NCI-H774 (cell line): ENCODE measurements at places on chromosomes 4 and X.

DNA sequence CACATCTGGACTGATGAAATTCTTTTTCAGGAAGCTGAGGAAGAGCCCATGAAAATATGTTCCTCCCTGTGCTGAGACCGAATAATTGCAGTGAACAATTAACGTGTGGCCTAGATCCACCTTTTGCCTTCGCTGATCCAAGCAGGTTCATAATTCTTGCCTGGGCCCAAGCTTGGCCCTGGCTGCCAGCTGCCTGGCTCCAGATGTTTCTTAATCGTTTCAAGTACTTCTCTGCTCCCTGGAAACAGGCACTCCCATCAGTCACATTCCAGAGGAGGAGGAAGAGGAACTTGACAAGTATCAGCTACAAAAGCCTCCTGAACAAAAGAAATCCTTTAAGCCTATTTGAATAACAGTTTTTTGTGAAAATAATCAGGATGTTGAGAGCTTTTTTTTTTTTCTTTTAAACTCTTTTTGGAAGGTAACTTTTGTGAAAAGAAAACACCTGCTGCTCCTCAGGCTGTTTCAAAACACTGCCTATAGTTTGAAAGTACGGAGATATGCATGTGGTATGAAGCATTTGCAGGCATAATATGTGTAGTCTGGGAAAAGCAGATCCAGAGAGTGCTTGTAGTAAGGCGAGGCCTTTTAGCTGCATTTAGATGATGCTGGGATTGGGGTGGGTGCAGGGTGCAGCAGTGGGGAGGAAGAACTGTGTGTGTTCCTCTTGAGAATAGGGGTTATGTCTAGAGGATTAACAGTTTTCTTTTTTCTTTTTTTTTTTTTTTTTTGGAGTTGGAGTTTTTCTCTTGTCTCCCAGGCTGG is 154.4 kb downstream of the PTTG2 start:
- DNase-seq, result no peak

GRCh38 chrX:53440621-53441517 is 6.7 kb upstream of the HSD17B10 start:
- no peak for DNase-seq

DNA sequence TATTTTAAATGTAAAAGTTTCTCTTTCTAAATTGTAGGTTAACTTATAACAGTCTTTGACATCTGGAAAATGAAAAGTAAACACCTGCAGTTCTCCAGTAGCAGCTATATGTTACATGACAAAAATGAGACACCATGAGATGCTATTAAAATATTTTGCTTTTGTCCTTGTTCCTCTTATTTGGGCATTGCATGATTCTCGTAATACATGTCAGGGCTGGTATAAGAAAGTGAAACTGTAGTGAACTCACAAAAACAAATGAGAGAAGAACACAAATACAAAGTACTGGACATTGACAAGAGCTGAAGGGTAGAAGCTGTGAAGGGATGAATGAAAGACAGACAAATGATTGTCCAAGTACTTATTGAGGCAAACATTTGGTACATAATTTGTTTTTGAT is 9.0 kb downstream of the GK2 start:
- no peak for DNase-seq

DNA sequence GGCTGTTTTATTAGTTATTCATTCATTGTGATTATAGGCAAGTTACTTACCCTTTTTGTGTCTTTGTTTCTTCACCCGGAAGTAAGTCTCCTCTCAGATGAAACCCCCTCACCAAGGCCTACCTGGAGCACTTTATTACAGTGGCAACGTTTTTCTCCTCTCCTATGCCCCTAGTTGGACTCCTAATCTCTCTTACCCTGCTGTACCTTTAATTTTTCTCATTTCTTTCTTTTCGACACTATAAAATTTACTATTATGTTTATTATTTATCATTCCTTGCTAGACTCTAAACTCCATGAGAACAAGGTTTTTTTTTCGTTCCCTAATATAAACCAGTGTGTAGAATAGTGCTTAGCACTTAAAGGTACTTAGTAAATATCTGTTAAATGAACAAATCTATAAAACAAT is 17.5 kb downstream of the STAP1 start:
- DNase-seq, result no peak

DNA sequence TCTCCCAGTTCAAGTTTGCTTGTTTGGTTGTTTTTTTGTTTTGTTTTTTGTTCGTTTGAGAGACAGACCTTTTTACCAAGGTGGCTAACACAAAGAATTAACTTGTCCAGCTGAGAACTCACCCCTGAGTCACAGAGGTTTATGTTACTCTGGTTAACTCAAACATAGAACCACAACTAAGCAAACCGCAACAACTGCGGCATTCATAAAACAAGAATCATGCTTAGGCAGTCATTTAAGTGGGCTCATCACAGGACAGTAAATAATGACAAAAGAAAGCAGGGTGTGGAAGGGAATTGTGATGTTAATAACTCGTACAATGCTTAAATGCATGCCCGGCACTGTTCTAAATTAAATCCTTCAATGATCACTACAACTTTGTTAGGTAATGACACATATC is 24.7 kb upstream of the IL13RA1 start:
- DNase-seq, result no peak

- DNase-seq, result no peak
These were observed 112.5 kb downstream of the ANAPC10 start for GRCh38 chr4:144985531-144985930.

DNA sequence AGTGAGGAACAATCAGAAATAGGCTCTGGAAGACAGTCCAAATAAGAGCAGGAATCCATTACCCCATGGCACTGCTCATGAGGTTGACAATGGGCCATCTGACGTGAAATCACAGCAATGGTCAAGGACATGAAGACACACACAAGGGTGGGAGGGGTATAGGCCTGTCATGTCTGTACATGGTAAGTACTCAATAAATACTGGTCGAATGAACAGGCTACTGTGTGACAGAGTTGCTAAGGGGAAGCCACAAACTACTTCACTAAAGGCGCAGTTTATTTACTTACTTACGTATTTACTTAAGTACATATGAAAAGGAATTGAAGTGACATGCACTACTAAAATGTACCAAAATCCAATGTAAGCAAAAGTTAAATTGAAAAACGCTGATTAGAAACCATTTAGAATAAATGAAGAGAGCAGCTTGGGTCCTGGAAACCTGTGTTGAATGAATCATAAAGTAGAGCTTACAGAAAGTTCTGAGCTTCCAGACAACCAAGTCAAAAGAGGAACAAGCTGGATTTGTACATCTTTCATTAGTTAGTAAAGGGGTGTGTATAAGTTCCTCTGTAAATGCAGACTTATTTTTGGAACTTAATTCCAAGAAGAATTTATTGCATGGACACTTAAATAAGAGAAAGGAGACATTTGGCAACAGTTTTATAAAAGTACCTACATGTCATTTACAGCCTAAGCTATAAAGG is 32.7 kb downstream of the ALPK1 start:
- DNase-seq, result no peak

DNA sequence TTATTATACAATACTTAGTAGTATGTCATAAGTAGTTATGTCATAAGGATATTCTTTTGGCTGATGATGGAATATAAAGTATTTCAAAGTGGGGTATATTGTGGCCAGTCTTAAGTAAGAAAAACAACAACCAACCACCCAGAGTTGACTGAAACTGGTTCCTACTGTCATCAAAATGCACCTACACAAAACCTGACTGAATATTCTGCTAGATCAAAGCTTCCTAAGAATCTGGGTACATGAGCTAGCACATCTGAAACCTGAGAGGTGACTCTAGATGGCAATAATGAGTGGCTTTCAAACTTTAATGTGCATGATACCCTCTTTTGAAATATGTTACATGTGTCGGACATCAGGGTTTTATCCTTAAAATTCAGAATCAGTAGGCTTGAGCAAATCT is 60.4 kb downstream of the REELD1 start:
- DNase-seq, result no peak

DNA sequence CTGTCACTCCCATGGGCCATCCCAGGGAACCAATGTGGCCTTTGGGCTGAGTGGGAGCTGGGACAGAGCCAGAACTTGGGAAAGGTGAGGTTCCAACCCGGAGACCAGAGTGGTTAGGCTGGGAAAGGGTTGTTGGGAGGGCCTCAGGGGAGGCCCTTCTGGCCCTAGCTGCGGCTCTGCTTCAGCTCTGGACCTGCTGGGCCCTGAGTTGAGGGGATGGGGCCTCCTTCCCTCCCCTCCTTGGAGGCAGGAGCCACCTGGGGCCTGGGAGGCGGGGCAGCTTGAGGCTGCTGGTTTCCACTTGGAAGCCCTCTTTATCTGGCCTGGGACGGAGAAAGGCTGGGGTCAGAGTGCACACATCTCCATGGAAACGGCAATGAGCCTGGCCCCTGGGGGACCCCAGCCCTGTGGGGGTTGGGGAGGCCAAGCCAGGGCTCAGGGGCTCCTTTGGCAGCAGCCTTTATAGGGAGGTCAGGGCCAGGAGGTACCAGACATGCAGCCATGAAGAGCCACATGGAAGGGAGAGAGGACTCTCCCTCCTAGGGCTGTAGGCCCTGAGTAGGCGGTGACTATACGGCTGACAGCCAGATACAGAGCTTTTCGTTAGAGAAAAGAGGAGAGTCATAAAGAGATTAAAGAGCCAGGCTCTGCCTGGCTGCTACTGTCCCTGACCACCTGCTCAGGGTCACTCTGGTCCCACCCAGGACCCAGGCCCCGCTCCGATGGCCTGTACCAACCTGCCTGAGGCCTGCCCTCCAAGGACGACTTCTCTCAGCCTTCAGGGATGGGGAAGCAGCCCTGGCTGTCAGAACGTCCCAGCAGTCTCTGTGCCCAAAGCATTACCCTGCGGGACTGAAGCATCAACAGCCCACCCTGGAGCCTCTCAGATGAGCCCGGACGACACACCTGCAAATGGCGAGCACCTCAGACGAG is 6.9 kb upstream of the NSD2 start:
- no peak for DNase-seq

GRCh38 chrX:771536-771935 is 140.9 kb downstream of the SHOX start:
- no peak for DNase-seq

DNA sequence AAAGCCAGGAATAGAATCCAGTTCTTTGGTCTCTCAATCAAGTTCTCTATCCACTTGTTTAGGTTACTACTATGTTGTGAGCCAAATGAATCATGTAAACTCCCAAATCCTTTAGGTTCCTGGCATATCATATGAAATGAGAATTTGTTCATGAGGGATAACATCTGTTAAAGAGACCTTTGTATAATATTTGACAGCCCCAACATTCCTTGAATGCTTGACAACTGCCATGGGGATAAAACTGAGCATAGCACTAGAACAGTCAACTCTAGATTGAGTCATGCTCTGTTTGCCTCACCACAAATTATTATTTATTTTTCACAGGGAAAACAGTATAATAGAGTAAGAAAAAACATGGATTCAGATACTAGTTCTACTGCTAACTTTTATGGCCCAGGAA is 93.3 kb downstream of the NAA11 start:
- DNase-seq, result no peak

DNA sequence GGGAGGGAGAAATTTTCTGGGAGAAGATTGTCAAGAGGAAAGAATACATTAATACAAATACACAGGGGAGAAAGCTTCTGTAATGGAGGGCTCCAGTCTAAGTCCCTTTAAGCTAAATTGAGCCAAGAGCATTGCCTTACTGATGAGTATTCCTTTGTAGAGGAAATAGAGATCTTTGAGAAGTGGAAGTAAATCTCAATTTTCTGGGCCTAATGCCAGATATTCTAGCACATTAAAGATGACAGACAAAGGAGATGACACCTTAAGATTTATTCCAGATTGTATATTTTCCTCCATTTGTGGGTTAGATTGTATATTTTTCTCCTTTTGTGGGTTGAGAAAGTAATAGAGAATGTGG is 28.5 kb upstream of the SMAD1 start:
- DNase-seq, result no peak

- DNase-seq, result no peak
These were observed 29.7 kb upstream of the MGST2 start for GRCh38 chr4:139635966-139636365.

DNA sequence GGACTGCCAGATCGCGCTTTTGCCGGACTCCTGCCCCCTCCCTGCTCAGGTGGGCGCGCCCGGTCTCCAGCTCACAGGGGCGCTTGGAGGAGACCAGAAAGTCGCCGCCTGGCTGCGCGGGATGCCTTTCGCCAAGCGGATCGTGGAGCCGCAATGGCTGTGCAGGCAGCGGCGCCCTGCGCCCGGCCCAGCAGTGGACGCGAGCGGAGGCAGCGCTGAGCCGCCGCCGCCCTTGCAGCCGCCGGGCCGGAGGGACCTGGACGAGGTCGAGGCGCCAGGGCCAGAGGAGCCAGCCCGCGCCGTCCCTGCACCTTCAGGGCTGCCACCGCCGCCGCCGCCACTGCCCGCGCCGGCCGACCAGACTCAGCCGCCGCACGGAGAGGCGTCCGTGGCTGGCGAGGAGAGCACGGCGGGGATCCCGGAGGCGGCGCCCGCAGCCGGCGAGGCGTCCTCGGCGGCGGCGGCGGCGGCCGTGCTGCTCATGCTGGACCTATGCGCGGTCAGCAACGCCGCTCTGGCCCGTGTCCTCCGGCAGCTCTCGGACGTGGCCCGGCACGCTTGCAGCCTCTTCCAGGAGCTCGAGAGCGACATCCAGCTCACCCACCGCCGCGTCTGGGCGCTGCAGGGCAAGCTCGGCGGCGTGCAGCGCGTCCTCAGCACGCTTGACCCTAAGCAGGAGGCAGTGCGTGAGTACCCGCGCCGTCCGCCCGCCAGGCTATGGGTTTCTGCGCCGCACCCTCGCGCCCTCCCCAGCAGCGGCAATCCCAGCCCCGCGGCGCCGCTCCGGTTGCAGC is 834 bp downstream of the NHS start:
- no peak for DNase-seq

GRCh38 chr4:114998316-114998715 is 115.1 kb downstream of the NDST4 start:
- DNase-seq, result no peak

- DNase-seq, result no peak
These were observed 92.9 kb upstream of the EDNRA start for GRCh38 chr4:147388018-147388417.

- no peak for DNase-seq
These were observed 248.6 kb downstream of the PCDH18 start for GRCh38 chr4:137283737-137284136.

GRCh38 chr4:145904413-145905177 is 34.0 kb downstream of the ZNF827 start:
- DNase-seq, result no peak

DNA sequence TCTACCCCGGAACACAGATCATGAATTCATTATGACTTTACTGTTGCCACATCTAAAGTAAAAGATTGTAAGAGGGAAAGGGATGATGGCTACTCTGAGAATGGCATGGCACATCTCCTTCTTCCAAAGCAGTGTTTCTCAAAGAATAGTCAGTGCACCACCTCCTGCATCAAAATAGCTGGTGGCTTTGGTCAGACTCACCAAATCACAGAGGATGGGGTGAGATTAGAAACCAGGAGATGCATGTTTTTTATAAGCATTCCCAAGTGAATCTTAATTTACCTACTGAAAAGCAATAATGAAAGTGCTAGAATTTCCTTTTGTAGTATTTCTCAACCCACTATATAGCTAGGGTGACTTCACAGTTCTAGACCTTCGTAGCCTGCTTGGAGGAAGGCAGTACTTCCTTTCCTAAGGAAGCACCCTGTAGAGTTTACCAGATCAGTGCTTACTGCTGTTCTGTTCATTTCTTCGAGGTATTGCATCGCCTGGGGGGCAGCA is 340.8 kb upstream of the KLF3 start:
- DNase-seq, result no peak

- no peak for DNase-seq
These were observed 18.4 kb downstream of the CT47B1 start for GRCh38 chrX:120857240-120857639.
